Activated T-cell treated with anti-CD3 and anti-CD28 coated beads, Interleukin-2, amount 50 U/mL, for 24 hours (primary cell): ENCODE measurements at places on chromosomes 5 and 9.

DNA sequence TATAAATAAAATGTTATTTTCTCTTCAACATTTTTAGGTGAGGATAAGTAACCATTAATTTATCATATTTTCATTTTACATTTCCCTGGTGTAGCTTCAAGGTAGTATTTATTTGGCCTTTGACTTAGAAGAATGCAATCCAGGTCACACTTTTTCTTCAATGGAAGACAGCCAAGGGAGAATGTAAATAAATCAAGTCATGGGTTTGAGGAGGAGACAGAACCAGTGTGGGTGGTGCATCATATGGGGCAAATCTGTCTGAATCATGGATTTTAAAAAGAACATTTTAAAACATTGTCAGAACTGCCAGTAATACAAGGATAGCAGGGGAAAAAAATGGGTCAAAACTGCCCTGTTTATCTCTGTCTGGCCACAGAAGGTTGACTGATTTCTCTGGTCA, 229.5 kb downstream of the FAM114A2 start:
- DNase-seq = no peak

GRCh38 chr5:107673039-107673367, 2.3 kb upstream of the EFNA5 start:
- DNase-seq = peak; percentile 44

DNA sequence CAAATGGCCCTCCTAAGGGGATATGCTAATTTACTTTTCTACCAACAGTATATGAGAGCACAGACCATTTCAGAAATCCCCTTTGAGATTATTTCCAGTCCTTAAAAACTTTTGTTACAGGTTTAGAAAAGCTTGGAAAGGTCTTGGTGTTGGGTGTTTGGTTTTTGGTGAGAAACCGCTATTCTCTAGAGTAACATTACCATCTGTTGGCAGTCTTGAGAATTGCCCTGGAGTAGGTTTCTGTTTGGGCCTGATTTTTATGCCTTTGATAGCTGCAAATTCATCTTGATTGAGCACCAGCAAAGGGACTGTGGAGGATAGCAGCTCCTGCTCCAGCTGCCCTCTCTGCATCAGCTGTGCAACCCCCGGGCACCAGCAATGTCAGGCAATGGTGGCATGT, 8.0 kb downstream of the NUDT2 start:
- DNase-seq = no peak

DNA sequence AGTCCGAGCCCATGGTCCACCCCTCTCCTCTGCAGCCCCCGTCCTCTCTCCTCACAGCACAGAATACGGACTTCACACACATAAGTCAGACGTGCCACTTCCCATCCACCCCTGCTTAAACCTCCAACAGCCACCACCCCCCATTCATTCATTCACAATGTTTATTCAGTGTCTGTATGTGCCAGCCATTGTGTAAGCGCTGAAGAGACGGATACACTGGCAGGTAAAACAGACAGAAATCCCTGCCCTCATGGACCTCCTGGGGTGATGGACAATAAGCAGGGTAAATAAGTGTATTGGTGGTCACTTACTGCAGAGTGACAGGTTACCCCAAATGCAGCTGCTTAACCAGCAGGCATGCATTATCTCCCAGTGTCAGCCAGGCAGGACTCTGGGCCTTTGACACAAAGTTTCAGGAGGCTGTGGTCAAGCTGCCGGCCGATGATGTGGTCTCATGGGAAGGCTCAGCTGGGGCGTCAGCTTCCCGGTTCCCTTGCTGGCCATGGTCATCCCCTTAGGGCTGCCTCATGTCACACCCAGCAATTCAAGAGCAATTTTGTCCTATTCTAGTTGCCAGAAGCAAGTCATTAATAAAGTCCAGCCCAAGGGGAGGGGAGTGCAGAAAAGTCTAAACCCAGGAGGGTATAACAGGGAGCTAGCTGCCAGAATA, 1.8 kb upstream of the PAXX start:
- no peak for DNase-seq

DNA sequence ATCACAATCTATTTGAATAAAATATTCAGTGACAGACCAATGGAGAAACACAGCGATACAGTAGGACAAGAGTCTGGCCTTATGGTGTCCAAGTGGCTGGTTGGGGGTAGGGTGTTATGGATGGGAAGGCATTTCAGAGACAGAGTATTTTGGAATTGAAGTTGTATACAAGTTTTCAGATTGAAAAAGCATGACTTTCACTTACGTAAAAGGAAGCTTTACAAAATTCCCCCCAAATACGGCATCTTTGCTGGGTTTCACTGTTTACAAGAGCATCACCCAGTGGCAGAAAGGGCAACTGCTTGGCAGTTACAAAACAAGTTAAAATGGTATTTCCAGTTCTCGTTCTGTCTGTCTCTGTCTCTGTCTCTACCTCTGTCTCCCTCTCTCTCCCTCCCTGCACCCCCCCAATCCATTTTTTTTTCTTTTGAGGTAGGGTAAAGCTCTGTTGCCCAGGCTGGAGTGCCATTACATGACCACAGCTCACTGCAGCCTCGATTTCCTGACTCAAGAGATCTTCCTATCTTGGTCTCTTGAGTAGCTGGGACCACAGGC, 86.2 kb downstream of the PTPN3 start:
- DNase-seq = no peak

- DNase-seq = peak; percentile 61
Measured at GRCh38 chr5:144187699-144188294, 17.1 kb downstream of the KCTD16 start.

DNA sequence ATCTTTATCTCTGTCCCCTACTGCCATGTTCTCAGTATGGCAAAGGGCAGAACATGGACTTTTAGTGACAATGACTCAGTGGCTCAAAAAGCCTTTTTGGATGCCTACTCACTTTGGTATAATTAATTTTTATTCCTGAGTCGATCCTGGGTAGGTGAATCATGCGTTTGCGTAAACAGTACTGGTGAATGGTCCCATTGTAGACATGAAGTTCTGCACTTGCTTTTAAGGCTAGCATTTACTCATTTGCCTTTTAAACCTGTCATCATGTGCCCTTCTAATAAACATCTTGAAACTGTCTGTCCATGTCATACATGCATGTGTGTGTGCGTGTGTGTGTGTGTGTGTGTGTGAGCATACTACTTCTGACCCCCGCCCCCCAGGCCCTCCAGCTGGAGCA, 223.0 kb downstream of the AUH start:
- DNase-seq = no peak

DNA sequence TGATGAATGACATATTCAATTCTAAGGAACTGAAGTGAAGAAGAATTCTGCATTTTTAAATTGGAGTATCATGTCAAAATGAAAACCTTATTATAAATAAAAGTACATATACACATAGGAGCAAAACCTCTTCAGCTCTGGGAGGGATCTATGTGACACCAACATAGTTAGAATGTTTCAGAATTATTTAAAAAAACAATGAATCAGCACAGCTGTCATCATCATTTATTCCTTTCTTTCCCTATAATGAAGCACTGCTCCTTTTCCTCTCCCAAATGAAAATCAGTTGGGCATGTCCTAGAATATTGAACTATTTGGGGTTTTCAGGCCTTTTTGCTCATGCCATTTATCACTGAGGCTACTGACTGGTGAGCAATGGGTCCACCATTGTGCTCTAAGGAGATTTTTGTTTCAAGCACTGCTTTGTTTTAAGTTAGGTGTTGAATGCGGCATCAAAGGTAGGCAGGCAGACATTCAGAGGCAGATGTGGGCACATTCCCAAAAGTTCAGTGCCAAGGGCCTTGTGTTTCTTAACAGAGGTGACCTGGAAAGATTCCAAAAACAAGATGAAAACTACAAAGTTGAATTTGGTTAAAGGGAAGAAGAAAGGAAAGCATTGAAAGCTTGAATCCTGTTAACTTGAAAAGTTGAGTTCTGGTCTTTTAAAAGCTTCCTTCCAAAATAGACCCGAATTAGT, 126.4 kb upstream of the ADAMTSL1 start:
- DNase-seq = no peak

DNA sequence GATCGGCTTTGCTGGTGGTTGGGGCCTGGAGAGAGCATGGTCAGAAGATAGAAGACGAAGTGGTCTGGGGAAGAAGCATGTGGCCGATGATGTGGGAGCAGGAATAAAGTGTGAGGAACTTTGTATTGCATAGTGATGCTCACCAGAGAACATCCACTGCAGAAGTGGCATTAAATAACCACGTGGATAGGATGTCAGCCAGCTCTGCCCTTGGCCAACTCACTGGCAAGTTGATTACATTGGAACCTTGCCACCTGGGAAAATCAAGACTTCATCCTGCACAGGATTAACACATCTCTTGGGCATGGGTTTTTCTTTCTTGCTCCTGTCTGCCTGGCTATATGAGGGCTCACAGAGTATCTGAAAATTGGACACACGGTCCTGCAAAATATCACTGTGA, 217.4 kb downstream of the DMRT2 start:
- DNase-seq = no peak

GRCh38 chr9:89661956-89662717, 57.3 kb downstream of the GADD45G start:
- DNase-seq = no peak

- no peak for DNase-seq
Measured at GRCh38 chr9:75376680-75377254, 288.5 kb downstream of the OSTF1 start.

DNA sequence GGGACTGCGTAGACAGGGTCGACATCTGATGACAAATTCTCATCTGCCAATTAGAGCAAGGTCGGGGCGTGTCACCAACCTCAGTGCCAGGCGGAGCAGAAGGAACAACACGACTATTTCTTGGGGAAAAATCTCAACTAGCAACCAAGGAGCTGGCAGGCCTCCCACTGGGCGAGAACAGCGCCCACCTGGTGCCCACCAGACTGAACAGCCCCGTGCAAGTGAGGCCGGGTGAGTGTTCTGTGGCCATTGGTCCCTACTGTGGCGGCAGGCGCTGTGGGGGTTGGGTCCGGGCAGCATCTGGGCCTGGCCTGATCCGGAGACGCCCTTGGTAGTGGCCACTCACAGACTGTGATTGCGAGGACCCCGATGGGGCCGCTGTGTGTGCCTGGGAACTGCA, 11.5 kb downstream of the NOTCH1 start:
- DNase-seq = no peak

- no peak for DNase-seq
Measured at GRCh38 chr9:105128908-105129600, 115.4 kb upstream of the SLC44A1 start.

DNA sequence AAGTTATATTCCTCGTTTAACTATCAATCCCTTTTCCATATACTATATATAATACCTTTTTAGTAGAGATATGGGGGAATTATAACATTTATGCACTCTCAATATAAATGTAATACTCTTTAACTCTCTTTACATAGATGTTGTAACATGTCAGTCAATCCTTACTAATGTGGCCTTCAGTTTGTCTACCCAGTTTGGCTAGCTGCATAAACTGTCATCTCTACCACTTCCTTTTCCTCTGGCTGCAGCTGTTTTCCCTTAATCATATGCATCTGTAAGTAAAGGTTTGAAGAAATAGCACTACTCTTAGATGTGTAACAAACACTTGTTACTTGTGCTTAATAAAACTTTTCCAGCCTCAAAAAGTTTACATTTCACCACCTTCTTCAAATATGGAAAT, 13.4 kb downstream of the ABHD17B start:
- DNase-seq = no peak

DNA sequence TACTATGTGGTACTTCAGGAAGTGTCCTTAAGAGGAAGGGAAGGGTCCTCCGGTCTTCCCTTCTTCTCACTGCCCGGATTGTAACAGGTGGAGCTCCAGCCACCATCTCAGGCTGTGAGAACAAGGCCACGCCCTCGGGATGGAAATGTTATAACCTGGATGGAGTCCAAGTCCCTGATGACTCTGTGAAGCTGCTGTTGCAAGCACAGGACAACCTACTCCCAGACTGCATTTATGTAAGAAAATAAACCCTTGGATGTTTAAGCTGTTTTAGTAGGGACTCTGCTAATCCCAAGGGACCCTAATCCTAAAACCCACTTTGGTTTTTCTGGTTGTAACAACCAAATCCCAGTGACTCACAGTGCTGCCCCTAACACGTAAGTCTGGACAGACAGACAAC, 221.6 kb downstream of the ACTL7B start:
- DNase-seq = no peak

DNA sequence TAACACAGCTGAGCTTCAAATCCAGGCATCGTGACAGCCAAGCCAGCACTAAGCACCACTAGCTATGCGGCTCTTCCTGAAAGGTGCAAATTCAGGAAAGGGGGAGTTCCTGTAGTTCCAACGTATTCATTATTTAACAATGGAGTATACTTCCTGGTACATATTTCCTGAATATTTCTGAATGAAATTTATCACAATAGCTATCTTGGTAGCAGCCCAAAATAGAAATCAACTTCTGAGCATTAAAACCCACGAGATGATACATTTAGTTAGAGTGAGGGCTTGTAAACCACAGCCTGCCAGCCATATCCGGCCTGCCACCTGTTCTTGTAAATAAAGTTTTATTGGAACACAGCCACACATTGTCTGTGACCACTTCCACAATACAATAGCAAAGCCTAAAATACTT, 109.7 kb upstream of the RETREG1 start:
- DNase-seq = no peak

DNA sequence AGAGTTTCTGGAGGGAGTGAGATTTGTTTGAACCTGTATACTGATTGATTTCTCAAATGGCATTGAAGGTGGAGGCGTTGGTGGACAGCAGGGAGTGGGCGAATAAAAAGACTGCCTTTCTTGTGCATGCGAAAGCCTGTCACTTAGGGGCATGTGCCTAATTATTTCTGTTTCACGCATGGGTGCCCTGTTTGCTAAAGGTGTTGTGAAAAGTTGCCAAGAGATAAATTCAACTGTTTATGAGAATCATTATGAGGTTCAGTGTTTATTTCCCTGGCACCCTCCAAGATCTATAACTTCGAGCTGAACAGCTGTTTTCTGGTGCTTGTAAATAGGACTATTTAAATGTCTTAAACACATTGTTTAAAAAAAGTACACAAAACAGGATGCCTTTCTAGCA, 67.4 kb upstream of the DMRTA1 start:
- DNase-seq = no peak

DNA sequence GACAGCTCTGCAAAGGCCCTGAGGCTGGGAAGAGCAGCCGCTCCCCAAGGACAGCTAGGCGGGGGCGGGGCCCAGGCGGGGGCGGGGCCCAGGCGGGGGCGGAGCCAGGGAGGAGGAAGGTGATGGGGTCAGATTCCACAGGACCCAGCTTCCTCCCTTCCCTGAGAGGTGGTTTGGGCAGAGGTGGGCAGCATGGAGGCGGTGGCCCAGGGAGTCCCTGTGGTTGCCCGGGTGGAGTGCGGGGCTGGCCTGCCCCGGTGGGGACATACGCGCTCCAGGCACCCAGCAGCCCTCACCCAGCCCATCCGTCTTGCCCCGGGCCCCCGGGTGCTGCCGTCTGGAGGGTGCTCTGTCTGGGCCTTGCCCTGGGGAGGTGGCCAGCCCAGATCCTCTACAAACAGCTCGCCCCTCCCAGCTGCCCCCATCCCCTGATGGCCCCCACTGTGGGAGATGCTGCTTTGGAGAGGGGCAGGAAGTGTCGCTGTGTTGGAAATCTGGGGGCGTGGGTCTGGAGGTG, 11.0 kb upstream of the RNU6ATAC start:
- no peak for DNase-seq

- DNase-seq = peak; percentile 83
Measured at GRCh38 chr5:141557681-141558136, 61.1 kb downstream of the DIAPH1 start.
